M059J (cell line): ENCODE measurements at places on chromosomes 1 and 21.

DNA sequence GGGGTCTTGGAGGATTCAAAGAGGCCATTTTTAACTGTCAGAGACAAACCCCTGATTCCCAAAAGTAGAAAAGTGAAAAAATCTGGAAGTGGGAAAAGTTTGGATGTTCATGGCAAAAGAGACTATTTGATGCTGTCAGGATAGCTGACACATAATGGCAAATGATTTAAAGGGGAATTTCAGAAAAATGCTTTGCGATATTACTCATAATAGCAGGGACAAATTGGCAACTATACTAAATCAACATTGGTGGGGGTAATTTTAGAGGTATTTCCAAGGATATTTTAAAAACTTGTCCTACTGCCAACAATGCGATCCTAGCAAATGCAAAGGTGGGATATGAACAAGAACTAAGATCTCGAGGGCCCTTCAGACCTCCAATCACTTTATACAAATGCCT, 5.3 kb upstream of the GSTM4 start:
- DNase-seq: no peak

- DNase-seq: no peak
Observed at GRCh38 chr21:42618707-42619102, 34.7 kb upstream of the PDE9A start.

DNA sequence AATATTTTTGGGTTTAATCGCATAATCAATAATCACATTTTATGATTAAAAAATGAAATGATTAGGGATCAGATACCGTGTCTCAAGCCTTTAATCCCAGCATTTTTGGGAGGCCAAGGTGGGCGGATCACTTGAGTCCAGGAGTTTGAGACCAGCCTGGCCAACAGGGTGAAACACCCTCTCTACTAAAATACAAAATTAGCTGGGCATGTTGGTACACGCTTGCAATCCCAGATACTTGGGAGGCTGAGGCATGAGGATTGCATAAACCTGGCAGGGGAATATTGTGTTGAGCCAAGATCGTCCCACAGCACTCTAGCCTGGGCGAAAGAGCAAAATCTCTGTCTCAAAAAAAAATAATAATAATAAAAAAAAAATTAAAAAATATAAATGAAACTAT, 1581.4 kb downstream of the KCNT2 start:
- DNase-seq: no peak

DNA sequence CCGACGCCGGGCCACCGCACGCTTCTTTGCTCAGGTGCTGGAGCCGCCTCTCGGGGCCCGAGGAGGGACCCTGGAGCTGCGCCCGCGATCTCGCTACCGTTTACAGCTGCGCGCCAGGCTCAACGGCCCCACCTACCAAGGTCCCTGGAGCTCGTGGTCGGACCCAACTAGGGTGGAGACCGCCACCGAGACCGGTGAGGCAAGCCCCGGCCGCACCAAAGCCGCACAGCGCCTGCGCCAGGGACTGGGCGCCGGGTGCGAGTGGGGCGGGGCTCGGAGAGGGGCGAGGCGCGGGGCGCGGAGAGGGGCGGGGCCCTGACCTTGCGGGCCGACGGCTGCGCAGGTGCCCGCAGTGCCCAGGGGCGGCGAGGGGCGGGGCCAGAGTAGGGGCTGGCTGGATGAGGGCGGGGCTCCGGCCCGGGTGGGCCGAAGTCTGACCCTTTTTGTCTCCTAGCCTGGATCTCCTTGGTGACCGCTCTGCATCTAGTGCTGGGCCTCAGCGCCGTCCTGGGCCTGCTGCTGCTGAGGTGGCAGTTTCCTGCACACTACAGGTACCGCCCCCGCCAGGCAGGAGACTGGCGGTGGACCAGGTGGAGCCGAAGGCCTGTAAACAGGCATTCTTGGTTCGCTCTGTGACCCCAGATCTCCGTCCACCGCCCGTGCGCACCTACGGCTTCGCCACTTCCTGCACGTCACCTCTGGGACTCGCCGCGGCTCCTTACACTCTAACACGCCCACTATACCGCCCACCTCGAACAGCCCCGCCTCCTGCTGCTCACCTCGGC, 9.8 kb upstream of the CDC20 start:
- DNase-seq: peak; percentile 91

DNA sequence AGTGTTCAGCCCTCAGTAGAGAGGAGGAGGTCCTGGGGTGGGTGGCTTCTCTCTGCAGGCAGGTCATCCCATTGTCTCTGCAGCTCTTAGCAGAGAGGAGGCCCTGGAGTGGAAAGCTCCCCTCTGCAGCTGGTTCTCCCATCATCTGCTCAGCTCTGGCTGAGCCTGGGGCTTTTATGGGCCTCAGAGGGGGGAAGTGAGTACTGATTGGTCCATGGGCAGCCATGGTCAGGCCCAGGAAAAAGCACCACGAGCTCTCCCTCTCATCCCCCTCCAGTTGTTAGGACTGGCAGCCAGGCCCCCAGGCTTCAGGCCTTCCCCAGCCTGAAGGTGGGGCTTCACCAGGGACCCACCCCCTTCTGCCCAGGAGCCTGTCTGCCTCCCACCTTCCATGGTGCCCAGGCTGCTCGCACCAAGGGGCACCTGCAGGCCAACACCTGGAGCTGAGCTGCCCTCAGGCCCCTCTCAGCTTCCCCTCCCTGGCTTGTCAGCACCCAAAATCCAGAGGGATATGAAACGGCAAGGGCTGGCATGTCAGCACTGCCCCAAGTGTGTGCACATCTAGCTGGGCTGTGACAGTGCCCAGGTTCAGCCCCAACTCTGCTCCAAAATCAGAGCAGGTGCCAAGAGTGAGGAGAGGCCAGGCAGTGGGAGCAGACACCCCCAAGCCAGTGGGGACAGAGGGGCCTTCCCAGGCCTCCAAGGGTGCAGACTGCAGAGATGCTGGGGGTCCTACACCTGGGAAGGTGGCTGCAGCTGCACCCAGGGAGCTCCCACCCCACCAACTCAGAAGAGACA, 449.0 kb downstream of the MATN1 start:
- DNase-seq: no peak

DNA sequence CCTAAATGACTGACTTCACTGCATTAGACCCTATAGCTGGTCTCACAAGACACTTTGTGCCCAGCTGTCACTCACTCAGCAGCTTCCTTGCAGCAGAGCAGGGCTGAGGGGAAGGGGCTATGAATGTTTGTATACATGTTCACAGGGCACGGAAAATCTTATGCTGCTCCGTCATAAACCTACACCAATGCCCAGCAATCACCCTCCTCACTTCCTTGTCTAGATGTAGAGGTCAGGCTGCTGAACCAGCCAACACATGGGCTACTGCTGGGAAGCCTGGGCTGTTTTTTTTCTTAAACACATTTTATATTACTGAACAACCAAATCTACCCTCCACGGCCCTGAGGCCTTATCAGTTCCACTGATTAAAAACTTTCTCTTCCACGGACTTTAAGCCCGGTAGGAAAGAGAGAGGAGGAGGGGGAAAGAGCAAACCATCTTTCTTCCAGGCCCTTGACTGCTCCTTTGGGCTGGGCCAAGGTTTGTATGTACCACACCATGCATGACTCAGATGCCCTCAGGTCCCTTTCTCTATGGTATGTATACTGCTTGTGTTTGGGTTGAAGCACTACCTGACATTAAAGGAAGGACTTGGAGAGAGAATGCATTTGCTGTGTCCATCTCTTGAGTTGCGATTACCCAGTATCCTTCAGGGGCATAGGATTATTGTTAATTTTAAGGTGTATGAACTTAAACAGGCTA, 12.7 kb downstream of the MTFR1L start:
- peak; percentile 35 for DNase-seq

DNA sequence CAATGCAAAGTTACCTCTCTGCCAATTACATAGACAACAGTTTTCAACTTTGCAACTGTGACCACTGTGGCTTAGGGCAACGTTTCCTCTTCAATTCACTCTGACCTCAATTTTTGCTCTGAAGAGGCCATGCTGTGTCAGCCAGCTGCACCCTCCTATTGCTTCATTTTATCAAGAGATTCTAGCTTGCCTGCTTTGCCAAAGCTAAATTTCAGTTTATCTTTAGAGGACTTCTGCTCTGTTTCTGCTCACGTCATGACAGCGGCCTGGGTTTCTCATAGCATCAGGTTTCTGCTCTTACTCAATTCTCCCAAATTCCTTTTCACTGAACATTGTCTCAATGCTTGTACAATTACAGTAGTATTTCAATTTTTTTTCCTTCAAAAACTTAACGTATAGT, 154.6 kb downstream of the PLA2G4A start:
- no peak for DNase-seq

GRCh38 chr1:55197099-55197498, 18.1 kb downstream of the USP24 start:
- no peak for DNase-seq

DNA sequence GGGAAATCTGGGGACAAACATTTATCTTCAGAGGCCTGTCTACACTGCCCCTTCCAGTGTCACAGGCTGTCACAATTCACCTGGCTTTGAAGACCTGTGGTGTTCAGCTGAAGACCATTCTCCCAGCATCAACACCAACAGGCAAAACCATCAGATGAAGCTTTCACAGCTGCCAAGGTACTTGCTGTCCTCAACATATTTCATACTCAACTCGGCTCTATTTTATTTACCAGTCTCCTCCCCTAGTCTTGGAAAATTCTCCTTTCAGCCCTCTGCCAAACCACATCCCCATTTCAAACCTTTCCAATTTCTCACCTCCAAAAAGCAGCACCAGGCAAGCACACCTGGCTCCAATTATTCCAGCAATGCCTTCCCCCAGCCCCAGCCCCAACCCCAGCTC, 108.8 kb downstream of the TGFBR3 start:
- DNase-seq: no peak

GRCh38 chr1:219676012-219676765, 63.3 kb upstream of the ZC3H11B start:
- DNase-seq: no peak

DNA sequence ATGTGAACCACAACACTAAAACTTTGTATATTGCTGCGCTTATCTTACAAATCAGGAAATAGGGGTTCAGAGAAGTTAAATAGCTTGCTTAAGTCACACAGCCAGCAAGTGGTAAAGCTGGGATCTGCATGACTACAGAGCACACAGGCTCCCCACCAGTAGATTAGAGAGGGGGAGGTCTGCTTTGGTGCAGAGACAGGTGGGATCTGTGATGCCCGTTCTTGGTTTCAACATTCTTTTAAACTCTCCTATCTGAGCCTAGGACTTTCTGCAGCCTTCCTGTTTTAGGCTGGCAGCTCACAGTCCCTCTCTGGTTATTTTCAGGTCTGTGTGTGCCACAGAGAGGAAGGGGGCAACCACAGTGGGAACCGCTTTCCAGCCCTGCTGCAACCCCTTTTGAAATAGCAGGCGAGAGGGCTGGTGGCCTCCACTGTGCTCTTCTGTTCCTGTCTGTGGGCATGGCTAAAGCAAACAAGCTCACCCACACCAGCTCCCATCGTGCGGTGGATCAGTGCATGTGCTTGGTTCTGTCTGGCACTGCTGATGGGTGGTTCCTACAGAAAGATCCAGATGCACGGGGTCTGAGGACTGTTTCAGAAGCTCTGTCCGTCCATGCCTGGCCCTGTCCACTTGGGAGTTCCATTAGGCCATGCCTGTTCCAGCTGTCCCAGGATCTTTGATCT, 1.7 kb upstream of the IL6R start:
- no peak for DNase-seq

DNA sequence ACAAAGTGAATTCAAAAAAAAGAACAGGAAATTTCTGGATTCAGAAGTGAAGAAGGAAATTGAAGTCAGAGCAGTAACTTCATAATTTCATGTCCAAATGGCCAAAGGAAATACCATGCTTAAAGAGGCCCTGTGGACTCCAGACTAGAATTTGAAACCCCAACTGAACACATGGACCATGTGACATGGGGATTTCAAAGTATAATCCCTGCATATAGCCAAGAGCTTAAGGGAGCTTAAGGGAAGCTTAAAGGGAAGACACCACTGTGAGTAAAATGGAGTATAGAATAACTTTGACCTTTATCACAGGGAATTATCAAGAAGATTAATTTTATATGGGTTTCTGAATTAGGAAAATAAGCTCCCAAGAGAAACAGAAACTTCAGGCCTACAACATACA, 241.8 kb upstream of the POGK start:
- no peak for DNase-seq

- peak; percentile 54 for DNase-seq
Observed at GRCh38 chr1:208928349-208929010, 655.0 kb upstream of the CAMK1G start.

DNA sequence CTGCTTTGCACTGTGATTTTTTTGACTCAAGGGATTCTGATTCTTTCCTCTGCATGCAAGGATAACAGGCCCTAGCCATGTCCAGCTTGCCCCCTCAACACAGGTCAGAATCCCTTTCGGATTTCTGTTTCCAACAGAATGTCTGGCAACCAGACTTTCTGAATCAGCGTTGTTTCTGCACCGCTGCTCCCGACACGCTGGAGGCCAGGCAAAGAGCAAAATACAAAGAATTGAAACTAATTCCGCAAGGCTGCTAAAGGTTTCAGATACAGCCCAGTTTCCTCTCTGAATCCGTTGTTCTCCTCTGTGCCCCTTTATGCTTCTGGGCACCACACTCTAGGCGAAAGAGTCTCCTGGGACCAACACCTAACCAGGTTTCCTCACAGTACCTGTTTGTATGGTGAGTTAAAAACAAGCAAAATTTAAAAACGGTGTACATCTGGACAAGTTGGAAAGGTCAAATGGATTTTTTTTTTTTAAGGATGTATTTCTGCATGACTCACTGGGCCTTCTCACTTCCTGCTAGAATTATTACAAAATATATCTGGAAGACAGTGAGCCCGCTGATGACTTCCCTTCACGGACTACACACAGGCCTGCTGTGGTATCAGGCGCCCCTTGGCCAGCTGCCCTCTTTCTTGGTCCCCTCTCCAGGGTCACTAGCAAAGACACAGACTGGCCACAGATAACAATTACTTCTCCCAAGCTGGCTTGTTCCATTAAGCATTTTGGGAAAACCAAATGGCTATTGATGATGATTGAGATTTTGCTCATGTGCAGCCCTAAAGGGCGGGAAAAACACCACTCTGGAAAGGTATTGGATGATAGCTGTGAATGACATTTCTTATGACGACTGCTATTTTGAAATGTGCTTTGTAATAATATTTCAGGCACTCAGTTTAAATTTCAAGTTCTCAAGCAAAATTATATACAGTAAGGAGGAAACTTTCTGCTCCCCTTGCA, 118.3 kb downstream of the TGFB2 start:
- DNase-seq: peak; percentile 90

- DNase-seq: no peak
Observed at GRCh38 chr1:59096501-59096900, 200.4 kb upstream of the FGGY start.

GRCh38 chr1:201707656-201708055, 121.3 kb upstream of the IPO9 start:
- DNase-seq: no peak

DNA sequence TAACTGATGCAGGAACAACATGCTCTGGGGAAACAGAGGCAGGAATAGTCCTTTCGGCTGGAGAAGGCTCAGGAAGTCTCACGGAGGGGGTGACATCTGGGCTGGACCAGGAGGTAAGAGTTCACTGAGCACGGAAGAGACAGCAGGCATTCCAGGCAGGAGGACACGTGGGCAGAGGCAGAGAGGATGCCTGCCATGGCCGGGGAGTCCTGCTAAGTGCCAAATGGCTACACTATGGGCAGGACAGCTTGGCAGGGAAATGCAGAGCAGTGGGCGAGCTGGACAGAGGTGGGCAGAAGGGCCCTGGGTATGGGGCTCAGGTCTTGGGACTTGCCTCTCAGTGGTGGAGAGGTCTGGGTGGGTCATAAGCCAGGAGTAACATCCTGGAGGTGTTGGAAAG, 17.6 kb downstream of the ALDH4A1 start:
- no peak for DNase-seq
